ENCODE measurements at places on chromosomes 6 and 20. TPM values are rescaled to one million over a fixed set of nuclear protein-coding genes. Genes with fewer than 3 reads are reported as not detected.

The BMP2 gene
- 10.4 TPM for total RNA-seq

The E2F3 gene
- 12.4 TPM for total RNA-seq

The CRISP2 gene
- total RNA-seq, result not detected

The FAM50B gene
- total RNA-seq, result 17.3 TPM

The GGTLC1 gene
- not detected for total RNA-seq

The ASIP gene
- not detected for total RNA-seq

The RCAN2 gene
- total RNA-seq, result 289 TPM

The SNAP25 gene
- total RNA-seq, result 4.7 TPM

GRCh38 chr6:11434565-11435326 is 102.8 kb upstream of the TMEM170B start:
- DNase-seq, result peak; percentile 16

- no peak for DNase-seq
Measured at GRCh38 chr20:41030531-41031242, 2.1 kb downstream of the TOP1 start.

DNA sequence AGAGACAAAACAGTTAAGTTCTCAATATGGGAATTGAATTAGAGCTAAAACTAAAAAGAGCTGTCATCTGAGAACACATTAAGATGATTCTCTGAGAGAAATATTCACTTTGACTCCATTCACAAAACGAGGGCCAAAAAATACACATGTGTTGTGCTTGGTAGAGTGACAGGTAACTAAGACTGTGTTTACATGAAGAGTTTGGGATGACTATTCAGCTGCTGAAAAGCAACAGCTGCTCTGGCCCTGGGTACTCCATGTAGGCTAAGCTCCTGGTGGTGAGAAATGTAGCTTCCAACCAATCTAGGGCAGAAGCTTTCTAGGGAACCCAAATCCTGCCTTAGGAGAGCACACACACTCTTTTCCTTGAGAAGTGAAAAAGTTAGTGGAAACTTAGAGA is 184.5 kb downstream of the COL21A1 start:
- DNase-seq, result no peak

- DNase-seq, result no peak
Measured at GRCh38 chr6:150787429-150787828, 78.1 kb upstream of the MTHFD1L start.

- no peak for DNase-seq
Measured at GRCh38 chr6:3625980-3626563, 125.4 kb downstream of the PXDC1 start.

- DNase-seq, result no peak
Measured at GRCh38 chr6:149313861-149314260, 3.7 kb upstream of the TAB2 start.

- DNase-seq, result no peak
Measured at GRCh38 chr20:60667641-60668040, 584.4 kb upstream of the CDH4 start.

DNA sequence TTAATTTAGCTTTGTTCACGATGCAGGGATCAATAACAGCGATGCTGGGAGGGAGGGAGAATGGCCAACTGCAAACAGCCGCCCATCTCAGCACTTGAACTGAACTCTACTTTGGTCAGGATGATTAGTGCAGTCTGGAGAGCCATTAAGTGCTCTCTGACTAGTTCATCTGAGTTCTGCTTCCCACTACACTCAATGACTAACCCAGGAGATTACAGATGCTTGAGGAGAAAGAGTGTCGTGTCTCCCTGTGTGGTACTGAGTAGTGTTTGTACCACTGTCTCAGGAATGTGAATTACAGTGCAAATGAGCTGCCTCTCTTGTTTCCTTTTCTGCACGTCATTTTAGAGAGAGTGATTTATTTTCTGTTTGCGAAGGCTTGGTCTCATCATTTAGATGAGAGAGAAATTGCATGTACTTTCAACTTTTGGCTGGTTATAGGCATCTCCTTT is 23.5 kb downstream of the CARMIL1 start:
- DNase-seq, result no peak

DNA sequence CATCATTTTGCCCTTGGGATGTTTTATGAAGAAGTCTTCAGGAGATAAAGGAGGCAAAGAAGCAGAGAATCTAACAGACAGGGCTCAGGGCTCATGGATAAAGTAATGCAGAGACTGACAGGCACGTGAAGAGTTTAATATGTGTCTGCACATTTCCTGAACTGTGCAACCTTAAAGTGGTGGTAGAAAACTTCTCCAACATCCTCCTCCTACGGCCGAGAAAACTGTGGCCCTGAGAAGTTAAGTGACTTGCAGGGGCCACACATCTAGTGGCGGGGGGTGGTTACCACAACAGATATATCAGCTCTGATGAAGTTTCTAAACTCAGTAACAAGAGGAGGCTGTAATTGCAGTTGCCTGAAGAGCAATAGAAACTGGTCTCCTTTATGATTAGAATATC is 61.0 kb downstream of the SOBP start:
- DNase-seq, result no peak

DNA sequence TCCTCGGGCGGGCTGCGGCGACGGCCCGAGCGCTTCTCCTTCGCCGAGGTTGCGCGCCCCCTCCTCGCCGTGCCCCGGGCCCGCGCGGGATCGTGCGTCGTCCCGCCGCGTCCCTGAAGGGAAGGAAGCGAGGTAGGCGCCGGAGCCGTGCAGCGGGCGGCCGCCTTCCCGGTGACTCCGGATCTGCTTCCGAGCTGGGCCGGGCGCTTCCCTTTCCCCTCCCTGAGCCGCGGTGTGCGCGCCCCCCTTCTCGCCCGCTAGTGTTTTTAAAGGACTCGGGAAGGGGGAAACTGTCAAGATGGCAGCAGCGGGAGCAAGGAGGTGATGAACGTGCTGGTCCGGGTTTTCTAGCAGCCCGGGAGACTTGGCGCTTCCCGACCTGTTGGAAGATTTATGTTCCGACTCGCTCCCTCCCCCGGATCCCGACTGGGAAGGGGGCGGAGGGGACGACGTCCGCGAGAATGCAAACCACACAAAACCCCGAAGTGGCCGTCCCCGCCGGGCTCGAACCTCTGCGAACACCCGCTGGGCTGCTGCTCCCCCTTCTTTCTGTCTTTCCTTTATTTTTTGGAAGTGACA is 744 bp upstream of the FOXO3 start:
- peak; percentile 43 for DNase-seq

- DNase-seq, result no peak
Measured at GRCh38 chr20:57124800-57125517, 141.5 kb downstream of the BMP7 start.

Measured in thoracic aorta (tissue), 2 donors.